Activated CD4-positive, CD25-positive, alpha-beta regulatory T cell treated with anti-CD3 and anti-CD28 coated beads, Interleukin-2, amount 50 U/mL, for 72 hours (primary cell): ENCODE measurements at places on chromosomes 3 and 15.

DNA sequence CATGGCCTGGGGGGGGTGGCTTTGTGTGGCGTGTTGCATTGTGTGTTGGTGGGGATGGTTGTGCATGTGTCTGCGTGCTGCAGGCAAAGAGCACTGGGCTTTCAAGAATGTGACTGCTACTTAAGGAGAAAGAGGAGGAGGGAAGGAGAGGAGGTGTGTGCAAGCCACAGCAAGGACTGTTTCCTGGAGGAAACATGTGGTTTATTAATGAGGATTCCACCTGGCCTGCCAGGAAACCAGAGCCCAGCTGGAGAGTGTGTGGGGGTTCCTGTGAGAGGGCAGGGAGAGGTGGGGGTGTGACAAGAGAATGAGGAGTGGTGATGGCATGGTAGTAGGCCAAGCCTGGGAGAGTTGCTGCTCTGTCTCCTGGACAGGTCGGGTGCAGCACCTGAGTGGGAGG lies 258.1 kb upstream of the ROPN1 start:
- DNase-seq, result no peak

- DNase-seq, result no peak
These were observed 479.8 kb downstream of the SHQ1 start for GRCh38 chr3:72368331-72368975.

DNA sequence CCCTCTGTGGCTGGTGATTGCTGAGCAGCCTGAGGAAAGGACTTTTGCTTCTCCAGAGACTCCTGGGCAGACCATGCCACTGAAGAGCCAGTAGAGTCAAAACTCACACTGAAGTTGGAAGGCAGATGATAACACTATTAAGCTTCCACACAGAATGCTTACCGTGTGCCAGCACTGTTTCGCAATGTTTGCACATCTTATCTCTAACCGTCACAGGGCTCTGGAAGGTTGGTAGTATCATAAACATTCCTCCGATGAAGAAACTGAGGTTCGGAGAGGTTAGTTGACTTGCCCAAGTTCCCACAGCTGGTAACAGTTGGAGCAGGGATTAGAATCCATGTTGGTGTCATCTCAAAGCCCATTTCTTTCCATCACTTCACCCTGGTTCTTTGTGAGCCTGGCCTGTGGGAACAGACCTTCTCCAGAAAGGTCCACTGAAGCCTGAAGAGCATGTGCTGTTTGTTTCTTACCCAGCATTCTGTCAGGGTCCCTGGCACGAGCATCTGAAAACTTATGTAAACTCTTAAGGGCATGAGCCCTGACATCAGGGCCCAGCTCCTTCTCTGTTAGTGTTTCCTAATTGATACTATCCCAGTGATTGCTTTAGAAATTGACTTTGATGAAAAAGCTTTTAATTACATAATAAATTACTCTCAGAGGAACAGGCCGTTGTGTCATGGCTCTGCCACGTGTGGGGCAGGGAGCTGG lies 77.0 kb upstream of the PRR23C start:
- DNase-seq, result no peak

- DNase-seq, result no peak
These were observed 84.3 kb downstream of the ARPP21 start for GRCh38 chr3:35723480-35724097.

GRCh38 chr3:185311991-185312390 lies 50.9 kb upstream of the MAP3K13 start:
- DNase-seq, result no peak

DNA sequence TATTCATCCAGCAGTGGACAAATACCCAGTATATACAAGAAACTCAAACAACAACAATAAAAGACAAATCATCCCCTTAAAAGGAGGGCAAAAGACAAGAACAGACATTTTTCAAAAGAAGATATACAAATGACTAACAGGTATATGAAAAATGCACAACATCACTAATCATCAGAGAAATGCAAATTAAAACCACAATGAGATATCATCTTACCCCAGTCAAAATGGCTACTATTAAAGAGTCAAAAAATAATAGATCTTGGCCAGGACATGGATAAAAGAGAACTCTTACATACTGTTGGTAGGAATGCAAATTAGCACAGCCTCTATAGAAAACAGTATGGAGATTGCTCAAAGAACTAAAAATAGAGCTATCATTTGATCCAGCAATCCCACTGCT lies 16.9 kb downstream of the DHX36 start:
- no peak for DNase-seq

DNA sequence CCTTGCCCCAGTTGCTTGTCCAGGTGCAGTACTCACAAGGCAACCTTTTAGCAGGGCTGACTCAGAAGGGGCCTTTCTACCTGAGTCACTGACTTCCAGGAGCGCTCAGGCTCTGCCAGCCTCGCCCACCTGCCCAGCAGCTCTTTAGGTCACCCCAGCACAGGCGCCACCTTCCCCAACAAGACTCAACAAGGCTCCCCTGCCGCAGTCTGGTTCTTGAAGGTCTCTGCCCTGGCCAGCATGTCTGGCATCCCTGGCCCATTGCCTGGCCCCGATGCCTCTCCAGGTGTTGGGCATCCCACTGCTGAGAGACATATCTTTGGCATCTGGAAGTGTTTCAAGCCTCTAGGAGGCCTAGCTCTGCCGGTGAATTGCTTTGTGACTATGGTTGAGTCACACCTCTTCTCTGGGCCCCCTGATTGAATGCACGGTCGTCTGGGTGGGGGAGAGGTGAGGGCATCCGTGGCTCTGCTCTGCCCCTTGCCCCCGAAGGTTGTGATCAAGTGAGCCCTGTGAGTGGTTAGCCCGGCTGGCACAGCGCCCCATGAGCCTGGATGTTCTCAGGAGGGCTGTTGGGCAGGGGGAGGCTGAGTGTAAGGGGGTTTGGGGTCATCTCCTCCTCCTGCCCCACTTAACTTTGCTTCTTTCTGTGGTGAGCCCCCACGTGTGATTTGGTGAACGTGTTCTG lies 21.6 kb downstream of the SNX33 start:
- DNase-seq, result no peak

DNA sequence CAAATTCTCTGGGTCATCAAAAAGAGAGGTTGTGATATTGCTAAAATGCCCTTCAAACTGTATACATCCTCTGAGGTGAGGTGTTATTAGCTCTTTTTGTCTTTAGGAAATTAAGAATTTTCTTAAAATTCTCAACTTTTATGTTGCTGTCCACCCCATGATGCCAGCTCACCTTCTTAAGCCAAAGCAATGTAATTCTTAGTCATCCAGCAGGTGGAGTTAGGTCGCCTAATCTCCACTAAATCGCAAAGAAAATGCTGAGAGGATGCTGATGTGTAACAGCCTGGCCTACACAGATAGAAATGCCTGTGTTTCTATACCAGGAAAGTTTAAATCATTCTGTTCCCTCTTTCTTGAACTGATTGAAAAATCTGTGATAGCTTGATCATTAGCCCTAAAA lies 770.2 kb upstream of the ALCAM start:
- no peak for DNase-seq

- DNase-seq, result no peak
These were observed 54.6 kb downstream of the SUCLG2 start for GRCh38 chr3:67599821-67600220.

DNA sequence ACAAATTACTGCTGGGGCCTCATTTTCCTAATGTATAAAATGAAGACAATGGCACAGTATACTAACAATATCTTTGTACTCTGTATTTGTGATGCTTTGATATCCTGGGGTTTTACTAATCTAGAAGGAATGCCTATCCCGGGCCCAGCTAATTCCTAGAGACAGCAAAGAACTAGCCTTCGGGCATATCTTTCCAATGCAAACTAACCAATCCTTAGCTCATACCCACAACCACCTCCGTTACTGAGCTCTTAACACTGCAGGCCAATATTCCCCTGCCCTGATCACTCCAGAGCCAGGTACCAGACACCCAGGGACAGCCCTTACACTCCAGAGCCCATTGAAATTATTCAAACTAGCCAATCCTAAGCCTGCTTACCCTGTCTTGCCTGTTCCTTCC lies 309.0 kb downstream of the ULK4 start:
- DNase-seq, result no peak

- no peak for DNase-seq
These were observed 71.9 kb downstream of the ANXA2 start for GRCh38 chr15:60325905-60326304.

GRCh38 chr3:86978111-86978551 lies 12.8 kb downstream of the VGLL3 start:
- no peak for DNase-seq

DNA sequence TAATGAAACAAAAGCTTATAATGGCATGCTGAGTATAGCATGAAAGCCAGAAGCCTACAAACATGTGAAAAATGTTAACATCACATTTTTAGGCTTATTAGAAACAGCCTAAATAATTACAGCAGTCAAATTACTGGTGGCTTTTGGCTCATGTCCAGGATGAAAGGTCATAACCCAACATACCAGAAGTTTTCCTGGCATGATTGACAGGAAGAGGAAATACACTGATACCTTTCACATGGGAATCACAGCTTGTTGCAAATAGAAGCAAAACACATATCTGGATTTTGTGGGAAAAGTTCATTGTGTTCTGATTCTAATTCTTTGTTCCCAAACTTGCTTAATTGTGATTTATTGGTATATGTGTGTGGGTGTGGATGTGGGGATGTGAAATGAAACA lies 393.5 kb upstream of the ARRDC4 start:
- no peak for DNase-seq

DNA sequence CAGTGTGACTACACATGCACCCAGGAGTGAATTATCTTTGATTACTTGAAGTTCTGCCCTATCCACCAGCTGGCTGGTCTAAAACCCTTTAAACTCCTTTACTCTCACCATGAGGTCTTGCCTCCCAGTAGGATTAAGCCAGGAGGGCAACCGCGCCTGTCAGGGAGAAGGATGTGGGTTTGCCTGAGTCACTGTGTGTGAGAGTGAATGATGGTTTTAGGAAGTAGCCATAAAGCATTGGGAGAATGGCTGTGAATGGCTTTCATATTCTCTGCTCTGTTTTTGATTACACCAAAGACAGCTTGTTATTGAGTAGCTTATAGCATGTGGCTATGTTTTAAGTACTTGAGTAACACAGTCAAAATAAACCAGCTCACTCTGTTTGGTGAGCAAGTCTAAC lies 637.7 kb upstream of the TBL1XR1 start:
- no peak for DNase-seq

DNA sequence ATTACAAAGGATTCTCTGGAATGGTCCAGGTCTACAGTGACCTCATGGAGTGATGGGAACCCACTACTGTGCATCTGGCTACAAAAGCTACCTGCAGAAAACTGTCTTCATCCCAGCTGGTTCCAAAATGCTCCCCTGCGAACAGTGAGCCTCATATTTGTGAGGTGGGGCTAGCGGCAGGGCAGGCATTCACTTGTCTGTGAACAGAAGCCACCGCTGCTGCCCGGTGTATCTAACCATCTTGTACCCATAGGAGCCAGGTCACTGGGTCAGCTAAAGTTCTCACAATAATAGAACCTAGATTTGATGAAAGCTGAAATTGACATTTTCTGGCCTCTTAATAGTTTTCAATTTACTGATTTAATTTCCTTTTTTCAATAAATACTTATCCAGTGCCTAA lies 150.7 kb downstream of the KLF13 start:
- peak; percentile 18 for DNase-seq

GRCh38 chr15:40927873-40928806 lies 1.0 kb upstream of the DLL4 start:
- no peak for DNase-seq

DNA sequence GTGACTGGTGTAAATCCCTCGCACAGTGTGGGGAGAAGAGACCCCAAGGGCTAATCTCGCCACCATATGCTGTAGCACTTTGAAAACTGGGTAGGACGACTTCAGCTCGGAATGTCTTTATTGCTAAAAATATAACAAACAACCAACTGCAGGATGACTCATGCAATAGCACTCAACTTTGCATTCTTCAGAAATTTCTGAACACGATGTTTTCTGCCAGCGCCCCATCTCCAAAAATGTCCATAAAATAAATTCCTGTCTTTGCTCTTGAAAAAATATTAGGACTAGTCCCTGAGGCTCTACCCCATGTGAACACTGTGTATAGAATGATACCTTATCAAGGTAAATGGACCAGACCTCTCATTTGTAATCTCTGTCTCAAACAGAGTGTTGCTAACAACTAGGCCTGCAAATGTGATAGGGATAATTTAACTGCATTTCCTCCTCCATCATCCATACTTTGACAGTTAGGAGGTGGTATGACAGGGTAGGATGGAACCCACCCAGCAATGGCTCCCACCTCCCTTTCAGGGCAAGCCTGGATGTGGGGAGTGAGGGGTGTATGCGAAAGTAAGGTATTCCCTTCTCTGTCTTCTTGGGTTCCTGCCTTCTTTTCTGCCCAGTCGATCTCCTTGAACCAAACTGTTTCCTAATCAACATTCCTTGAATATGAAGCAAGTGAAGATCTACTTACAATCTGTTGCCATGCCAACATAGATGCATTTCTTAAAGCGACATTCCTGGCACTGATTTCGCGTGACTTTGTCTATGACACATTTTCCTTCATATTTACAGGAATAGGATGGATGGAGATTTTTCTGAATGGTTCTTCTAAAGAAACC lies 201.1 kb downstream of the NR1D2 start:
- no peak for DNase-seq

DNA sequence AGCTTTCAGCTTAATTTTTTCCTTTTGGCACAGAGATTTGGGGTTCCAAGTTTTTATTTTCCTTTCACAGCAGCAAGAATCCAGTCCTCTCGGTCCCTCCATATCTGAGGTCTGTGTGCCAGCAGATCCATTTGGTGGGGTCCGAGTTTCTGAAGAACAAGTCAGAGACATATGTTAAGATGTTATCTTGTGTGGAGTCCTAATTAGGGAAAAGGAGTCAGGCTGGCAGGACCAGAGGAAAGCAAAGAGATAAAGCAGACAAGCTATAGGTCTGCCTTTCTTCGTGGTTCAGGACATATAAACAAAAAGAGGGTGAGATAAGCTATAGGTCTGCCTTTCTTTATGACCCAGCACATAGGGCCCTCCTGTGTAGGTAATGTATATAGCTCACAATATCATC lies 54.9 kb downstream of the TMED3 start:
- no peak for DNase-seq

DNA sequence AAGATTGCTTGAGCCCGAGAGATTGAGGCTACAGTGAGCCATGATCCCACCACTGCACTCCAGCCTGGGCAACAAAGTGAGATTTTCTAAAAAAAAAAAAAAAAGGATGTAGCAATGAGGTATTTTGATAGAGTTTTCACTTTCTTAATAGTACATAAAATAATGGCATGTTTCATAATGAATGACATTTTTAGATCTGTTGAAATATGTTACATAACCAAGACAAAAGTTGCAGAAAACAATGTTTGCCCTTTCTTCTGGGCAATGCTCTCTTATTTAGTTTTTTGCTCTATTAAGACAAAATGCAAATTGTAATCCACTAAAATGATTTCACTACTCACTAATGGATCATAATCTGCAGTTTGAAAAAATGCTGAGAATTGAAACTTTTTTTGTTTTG lies 4.4 kb upstream of the MAPK6 start:
- DNase-seq, result no peak

DNA sequence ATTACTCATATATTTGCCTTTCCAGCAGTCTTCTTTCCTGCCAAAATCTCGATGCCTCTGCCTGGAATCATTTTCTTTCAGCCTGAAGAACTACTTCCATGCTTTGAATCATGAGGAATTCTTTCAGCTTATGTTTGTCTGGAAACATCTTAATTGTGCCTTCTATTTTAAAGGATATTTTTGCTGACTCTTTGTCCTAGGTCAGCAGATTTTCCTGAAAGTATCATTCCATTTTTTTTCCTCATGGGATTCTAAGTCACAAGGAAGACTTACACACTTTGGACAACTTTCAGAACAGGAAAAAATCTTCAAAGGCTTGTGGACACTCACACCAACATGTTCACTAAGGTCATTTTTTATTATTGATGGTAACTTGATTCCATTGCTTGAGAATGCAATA lies 10.1 kb downstream of the PRR23E start:
- DNase-seq, result no peak
